NCI-H345 (cell line): ENCODE measurements at places on chromosomes 12 and 14.

DNA sequence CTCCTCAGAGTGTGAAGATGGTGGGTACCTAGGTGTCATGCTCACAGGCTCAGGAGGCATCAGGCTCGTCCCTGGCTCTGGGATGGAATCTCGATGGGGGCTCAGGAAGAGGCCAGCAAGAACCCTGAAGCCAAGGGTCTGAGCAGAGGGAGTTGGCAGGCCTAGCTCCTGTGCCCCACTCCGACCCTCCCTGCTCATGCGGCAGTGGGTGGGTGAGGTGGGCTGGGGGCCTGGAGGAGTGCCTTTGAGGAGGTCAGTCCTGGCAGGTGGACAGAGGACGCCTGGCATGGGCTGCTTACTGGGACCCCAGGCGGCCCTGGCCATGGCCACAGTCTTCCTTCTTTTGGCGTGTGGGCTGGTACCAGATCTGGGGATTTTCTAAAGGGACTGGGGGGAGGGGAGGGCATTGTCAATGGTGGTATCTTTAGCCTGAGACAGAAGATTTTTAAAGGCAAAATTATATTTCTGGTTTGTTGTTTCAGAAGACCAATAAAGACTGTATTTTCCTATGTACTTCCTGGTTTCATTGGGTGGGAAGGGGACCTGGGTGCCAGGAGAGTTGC lies 16.0 kb downstream of the LRTM2 start:
- DNase-seq: no peak

DNA sequence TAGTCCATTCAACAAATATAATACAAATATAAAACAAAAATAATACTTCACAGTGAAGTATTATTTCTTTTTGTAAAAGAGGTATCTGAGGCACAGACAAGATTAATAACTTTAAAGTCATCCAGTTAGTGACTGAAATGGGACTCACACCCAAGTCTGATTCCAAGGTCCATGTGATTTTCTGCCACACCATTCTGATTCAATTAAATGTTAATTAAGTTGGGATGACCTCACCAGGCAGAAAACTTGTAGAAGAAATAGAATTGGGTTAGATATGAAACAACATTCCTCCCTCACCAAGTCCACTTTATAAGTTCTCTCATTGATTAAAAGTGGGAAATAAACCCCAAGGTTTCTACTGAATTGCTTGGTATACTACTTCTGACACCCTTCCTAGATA lies 34.4 kb downstream of the DIO2 start:
- DNase-seq: no peak

GRCh38 chr14:73786636-73787485 lies 64.8 kb upstream of the PTGR2 start:
- no peak for DNase-seq

GRCh38 chr14:105168979-105169507 lies 467 bp upstream of the JAG2 start:
- DNase-seq: no peak

- no peak for DNase-seq
These were observed 11.7 kb downstream of the RPS26 start for GRCh38 chr12:56053407-56053893.

DNA sequence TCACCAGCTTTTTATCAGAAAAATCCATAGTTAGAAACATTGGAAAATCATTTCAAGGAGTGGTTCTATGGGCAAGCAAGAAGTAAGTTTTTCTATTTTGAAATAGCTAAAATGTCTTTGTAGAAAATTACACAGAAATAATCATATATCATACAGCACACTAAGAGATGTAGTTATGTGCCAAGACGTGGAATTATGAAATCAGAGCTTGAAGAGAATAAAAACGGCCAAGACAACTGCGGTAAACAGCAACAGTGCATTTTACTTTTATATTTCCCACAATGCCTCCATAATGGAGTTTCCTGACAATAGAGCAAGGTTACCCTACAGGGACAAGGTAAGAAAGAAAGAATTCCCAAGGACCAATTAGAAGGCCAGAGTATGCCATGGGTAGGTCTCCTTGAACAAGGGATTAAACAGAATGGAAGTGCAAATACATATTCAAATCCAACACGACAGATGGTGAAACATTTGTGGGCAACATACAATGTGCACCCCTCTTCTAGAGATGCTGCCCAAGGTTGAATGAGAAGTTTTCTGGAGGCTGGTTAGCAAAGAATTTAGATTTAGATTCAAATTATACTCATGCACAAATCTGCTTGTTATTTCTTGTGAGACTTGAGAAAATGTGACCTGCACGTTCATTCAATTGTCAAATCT lies 76.1 kb upstream of the BTG1 start:
- DNase-seq: no peak

DNA sequence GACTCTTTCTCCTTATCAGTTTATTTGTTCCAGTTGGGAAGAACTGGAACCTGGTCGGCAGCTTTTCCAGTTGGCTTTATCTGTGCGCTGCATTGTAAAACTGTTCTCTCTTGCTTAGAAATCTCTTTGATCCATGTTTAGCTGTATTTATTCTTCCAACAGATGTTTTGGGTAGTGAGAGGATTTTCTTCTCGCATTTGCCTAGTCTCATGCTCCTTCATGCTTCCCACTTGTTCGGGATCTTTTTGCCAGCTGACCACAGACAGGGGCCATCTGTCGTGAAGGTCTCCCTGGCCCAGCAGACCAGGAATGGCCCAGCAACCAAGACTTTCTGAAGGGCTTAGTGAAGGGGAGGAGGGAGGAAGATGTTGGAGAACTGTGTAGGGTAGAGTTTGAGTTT lies 21.6 kb downstream of the NTF3 start:
- DNase-seq: no peak

- DNase-seq: no peak
These were observed 133.0 kb upstream of the PRMT8 start for GRCh38 chr12:3357950-3358525.

- no peak for DNase-seq
These were observed 5.4 kb downstream of the PLBD1 start for GRCh38 chr12:14562279-14562678.

DNA sequence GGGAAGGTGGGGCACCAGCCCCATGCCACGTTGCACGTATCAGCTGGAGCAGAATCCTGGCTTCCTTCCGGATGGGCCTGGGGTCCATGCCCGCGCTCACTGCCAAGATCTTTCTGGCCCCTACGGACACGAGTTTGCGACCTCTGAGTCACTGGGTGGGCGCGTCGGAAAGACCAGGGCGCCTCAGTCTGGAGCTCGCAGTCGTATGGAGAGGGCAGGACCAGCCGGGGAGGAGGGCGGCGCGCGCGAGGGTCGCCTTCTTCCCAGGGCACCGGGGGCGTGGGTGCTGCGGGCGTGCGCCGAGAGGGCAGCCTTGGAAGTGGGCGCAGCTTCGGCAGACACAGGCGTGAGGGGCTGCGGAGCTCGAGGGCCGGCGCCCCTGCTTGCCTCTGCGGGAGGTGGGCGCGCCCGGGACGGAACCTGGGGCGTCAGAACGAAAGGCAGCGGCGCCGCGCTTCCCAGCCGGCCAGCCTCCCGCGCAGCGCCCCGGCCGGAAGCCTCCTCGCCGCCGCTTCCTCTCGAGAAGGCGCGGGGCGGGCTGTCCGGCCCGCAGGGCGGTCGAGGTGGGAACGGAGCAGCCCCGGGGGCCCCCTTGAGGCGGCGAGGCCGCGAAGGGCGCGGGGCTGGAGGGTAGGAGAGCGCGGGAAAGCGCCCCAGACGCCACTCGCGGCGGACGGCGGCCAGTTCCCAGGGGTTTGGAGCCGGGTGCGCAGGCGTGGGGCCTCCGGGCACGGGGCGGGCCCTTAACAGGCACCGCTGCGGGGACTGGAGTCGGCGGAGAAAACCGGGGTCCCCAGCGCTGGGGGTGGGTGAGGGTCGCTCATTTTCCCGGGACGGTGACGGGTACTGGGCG lies at the start of gene ARL6IP4:
TSS of gene ARL6IP4 (plus strand) at position 499 of the 853 bp plus-strand sequence. CDS start 459 bp downstream, outside the sequence.
- DNase-seq: peak; percentile 57

- no peak for DNase-seq
These were observed 81.6 kb downstream of the LMO3 start for GRCh38 chr12:16524378-16524777.

GRCh38 chr12:71665090-71665463 lies 976 bp downstream of the THAP2 start:
- DNase-seq: peak; percentile 33

GRCh38 chr12:19166387-19166786 lies 36.9 kb downstream of the PLEKHA5 start:
- no peak for DNase-seq

DNA sequence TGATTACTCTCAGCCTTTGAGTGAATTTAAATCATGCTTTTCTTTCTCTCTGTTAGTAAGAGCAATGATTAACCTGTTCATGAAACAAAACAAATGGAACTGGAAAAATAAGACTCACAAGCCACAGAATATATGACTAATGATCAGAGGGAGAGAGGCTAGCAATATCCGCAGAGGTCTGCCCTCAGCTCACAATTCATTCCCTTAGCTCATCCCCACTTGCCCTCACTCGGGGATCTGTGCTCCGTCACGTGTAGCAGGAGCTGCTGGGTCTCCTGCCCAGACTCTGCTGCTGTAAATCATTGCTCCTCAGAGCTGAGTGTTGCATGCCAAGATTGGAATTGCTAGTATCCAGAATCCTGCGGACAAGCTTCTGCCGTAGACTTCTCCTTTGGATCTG lies 53.1 kb upstream of the GNG2 start:
- no peak for DNase-seq

- DNase-seq: no peak
These were observed 1.0 kb downstream of the SMARCC2 start for GRCh38 chr12:56188131-56188777.

DNA sequence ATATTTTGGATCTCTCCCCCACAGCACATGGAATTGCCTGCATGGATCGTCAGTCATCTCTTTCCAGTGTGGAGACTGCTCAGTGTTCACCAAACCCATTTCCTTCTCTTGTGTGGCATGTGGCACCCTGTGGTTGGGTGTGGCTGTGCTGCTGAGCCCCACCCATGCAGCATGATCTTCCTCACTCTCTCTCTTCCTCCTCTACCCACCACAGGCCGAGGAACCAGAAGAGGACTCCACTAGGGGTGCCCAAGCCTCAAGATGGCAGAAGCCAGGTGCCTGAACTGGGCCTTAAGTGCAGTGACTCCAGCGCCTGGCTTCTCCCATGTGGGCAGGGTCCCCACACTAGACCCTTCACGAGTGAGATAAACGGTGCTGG lies 66.8 kb upstream of the GPR68 start:
- no peak for DNase-seq

- DNase-seq: no peak
These were observed 29.0 kb upstream of the SMOC1 start for GRCh38 chr14:69850086-69850735.

DNA sequence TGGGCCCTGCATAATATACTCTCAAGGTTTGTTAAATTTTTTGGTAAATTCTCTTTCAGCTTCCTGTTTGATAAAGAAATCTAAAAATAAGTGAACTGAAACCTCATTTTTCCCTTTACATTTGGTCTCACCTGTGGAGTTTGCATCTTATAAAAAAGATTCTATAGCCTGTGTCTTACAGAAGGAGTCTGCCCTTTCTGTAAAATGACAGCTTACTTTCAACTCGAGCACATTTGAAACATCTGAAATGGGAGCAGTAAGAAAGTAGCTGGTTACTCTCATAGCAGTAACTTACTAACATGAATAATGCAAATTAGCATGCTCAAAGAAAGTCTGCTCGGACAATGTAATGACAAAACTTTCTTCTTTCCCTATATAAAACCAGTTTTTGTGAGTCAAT lies 155.8 kb downstream of the NELL2 start:
- DNase-seq: no peak

DNA sequence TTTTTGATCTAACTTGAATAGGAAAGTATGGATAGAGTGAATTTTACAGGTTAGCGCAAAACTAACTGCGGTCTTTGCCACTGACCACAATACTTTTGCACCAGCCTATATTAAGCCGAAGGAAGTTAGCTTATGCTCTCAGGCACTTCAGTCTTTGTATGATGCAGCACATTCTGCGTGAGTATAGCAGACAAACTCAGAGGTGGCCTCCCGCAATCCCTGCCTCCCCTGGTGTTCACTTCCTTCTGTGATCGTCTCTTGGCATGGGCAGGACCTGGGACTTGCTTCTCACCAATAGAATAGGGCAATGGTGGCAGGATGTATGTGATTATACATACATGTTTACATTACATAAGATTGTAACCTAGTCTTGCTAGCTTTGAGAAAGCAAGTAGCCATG lies 10.3 kb upstream of the SLC6A13 start:
- DNase-seq: no peak

GRCh38 chr12:39632670-39633069 lies 13.1 kb upstream of the ABCD2 start:
- DNase-seq: no peak

DNA sequence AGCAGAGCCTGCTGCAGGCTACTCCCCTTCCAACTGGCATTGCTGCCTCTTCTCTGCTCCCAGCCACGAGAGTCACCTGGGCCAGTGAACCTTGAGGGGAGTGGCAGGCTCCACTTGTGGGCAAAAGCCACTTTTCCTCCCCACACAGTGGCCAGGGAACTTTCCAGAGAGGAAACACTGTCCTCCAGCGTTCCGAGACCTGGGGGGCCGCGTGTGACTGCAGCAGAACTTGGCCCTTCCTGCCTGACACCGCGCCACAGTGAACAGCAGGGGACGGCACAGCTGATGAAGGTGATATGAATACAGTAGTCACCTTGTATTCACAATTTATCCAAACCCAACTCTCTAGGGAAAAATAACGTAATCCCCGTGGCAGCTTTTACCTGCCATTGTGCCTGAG lies 114.9 kb downstream of the PIWIL1 start:
- no peak for DNase-seq
